H1 (cell line): ENCODE measurements at places on chromosomes 2 and 18. TPM values are rescaled to one million over a fixed set of nuclear protein-coding genes. Genes with fewer than 3 reads are reported as not detected.

DNA sequence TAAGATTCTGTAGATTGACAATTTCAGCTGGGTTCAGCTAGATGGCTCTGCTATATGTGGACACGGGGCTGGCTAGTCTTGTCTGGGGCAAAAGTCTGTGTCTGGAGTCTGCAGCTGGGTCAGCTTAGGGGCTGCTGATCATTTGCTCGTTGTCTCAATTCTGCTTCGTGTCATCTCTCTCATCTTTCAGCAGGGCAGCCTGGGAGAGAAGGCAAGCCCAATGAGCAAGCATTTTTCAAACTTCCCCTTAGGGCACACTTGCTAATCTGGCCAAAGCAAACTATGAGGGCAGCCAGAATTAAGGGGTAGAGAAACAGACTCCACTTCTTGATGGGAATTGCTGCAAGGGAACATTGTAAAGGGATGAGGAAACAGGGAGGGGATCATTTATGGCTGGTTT, 462.6 kb downstream of the SLC4A3 start:
- no peaks in the 10 kb centered on the region for H3K27me3 ChIP-seq
- DNase-seq = no peak
- no peak overlapping the region for H3K27ac ChIP-seq
- H3K4me3 ChIP-seq = no peak overlapping the region
- H3K4me1 ChIP-seq = no peaks in the 10 kb centered on the region

The ZC3H8 gene
- polyA plus RNA-seq = 0.66 and 1.9 TPM in 2 replicates

GRCh38 chr2:164954186-164954585, 1.1 kb downstream of the SLC38A11 start:
- no peak for DNase-seq
- H3K36me3 ChIP-seq = no peaks in the 10 kb centered on the region
- no peak overlapping the region for H3K4me3 ChIP-seq
- H3K27ac ChIP-seq = no peak overlapping the region
- no peaks in the 10 kb centered on the region for H3K27me3 ChIP-seq

DNA sequence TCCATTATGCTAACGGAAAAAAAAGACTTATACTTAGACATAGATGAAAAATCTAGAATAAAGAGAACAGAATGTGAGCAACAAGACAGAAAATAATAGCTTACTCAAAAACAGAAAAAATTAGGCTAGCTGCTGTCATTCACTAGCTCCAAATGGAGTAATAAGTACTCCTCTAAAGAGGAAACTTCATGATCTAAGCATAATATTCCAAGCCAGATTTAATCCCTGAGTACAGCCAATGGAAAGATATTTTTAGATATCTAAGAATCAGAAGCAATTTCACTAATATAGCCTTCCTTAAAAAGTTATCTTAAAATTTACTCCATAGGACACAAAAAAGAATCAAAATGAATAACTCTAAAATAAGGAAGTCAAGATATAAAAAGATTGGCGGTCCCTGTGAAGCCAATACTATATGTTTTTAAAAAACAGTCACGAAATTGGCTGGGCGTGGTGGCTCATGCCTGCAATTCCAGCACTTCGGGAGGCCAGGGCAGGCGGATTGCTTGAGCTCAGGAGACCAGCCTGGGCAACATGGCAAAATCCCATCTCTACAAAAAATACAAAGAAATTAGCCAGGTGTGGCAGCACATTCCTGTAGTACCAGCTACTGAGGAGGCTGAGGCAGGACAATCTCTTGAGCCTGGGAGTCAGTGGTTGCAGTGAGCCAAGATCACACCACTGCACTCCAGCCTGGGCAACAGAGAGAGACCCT, 123.2 kb upstream of the BCL2L11 start:
- no peaks in the 10 kb centered on the region for H3K4me1 ChIP-seq
- H3K4me3 ChIP-seq = no peak overlapping the region
- H3K36me3 ChIP-seq = no peaks in the 10 kb centered on the region
- H3K27me3 ChIP-seq = no peaks in the 10 kb centered on the region

- no peak for DNase-seq
- H3K36me3 ChIP-seq = no peaks in the 10 kb centered on the region
- no peaks in the 10 kb centered on the region for H3K4me1 ChIP-seq
Measured at GRCh38 chr2:102331311-102331980, 20.1 kb downstream of the IL1RL1 start.

- H3K27me3 ChIP-seq = no peaks in the 10 kb centered on the region
- no peak overlapping the region for H3K27ac ChIP-seq
- no peaks in the 10 kb centered on the region for H3K36me3 ChIP-seq
- DNase-seq = no peak
- peaks cover 25% of the 10 kb centered on the region for H3K4me1 ChIP-seq
- no peak overlapping the region for H3K4me3 ChIP-seq
Measured at GRCh38 chr18:58100154-58100553, 56.1 kb downstream of the NEDD4L start.

DNA sequence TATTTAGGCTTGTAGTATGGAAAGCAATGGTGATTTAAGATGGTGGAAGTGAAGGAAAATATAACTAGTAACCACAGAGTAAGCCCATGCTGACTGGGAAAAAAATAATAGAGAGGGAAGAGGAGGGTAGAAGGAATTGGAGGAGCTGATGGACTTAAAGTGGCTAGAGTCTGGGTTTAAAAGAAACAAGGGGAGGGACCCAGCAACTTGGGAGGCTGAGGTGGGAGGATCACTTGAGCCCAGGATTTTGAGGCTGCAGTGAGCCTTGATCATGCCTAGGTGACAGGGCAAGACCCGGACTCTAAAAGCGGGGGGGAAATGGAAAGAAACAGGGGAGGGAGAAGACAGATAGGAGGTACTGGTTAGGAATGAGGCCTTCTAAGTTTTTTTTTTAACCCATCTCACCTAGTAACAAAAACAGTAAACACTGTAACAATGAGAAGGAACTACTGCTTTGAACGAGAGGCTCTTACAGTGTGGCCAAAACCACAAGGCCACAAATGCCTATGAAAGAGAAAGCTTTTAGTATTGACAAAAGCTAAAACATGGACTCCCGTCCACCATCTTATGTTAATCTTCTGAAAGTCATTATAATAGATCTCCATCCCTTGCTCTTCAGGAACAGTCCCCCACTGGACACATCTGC, 26.6 kb downstream of the METTL8 start:
- H3K27ac ChIP-seq = no peak overlapping the region
- H3K4me1 ChIP-seq = no peaks in the 10 kb centered on the region; the same call in 1 of the 2 replicates
- DNase-seq = no peak
- no peak overlapping the region for H3K4me3 ChIP-seq
- no peaks in the 10 kb centered on the region for H3K27me3 ChIP-seq
- H3K36me3 ChIP-seq = no peaks in the 10 kb centered on the region

- H3K4me1 ChIP-seq = peaks cover 2% of the 10 kb centered on the region; the same call in 1 of the 2 replicates
- H3K27me3 ChIP-seq = no peaks in the 10 kb centered on the region
Measured at GRCh38 chr18:23585897-23586248, 433 bp downstream of the NPC1 start.

DNA sequence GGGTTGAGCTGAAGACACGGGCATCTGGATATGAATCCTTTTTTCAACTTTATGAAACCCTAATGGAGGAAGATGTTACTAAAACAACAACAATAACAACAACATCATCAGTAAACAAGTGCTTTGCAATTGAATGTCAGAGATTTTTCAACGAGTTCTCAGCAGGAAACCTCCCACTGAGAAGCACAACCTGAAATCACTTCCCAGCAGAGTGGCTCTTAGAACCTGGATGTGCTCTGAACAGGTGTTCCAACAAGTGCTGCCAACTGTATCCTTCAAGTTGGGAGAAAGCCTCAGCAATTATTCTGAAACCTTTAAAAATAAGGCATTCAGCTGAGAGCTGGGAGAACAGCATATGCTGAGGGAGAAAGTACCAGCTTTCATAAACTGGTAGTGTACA, 1622.7 kb upstream of the CELF4 start:
- H3K36me3 ChIP-seq = no peaks in the 10 kb centered on the region
- no peaks in the 10 kb centered on the region for H3K4me1 ChIP-seq
- no peak overlapping the region for H3K4me3 ChIP-seq

- peaks cover 9% of the 10 kb centered on the region for H3K4me1 ChIP-seq
- no peak overlapping the region for H3K27ac ChIP-seq
- H3K4me3 ChIP-seq = no peak overlapping the region
- peak; percentile 34 for DNase-seq
- no peaks in the 10 kb centered on the region for H3K27me3 ChIP-seq
Measured at GRCh38 chr18:49858309-49859020, 45.1 kb upstream of the ACAA2 start.

The COMMD1 gene
- polyA plus RNA-seq = 28.3 and 32.0 TPM in 2 replicates

The PRKAG3 gene
- polyA plus RNA-seq = not detected in 2 replicates

The AGXT gene
- 0.03 TPM in 1 of 2 replicates, not detected in the other for polyA plus RNA-seq

GRCh38 chr2:38435775-38436174, 58.7 kb upstream of the ATL2 start:
- H3K27ac ChIP-seq = no peak overlapping the region
- no peaks in the 10 kb centered on the region for H3K27me3 ChIP-seq
- no peaks in the 10 kb centered on the region for H3K36me3 ChIP-seq
- H3K4me3 ChIP-seq = no peak overlapping the region
- H3K4me1 ChIP-seq = peaks cover 20% of the 10 kb centered on the region

GRCh38 chr2:104860451-104860790, 6.5 kb downstream of the POU3F3 start:
- no peak for DNase-seq
- no peaks in the 10 kb centered on the region for H3K36me3 ChIP-seq
- no peak overlapping the region for H3K4me3 ChIP-seq
- no peak overlapping the region for H3K27ac ChIP-seq
- H3K4me1 ChIP-seq = peaks cover 7% of the 10 kb centered on the region

The C1QL2 gene
- polyA plus RNA-seq = 0.80 and 1.3 TPM in 2 replicates
